ENCODE measurements at places on chromosomes 12 and 14.

DNA sequence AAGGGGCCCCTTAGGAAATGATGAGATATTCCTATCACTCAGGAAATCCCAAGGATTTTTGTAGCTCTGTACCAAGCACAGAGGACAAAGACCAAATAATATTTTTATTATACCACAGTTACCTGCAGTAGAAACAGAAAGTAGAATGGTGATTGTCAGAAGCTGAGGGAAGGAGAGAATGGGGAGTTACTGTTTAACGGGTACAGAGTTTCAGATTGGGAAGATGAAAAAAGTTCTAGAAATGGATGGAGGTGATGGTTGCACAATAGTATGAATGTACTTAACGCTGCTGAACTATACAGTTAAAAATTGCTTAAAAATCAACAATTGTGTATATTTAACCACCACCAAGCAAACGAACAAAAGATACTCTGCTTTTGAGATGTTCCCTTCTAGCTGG is 24.1 kb downstream of the FLVCR2 start:
- DNase-seq = no peak

DNA sequence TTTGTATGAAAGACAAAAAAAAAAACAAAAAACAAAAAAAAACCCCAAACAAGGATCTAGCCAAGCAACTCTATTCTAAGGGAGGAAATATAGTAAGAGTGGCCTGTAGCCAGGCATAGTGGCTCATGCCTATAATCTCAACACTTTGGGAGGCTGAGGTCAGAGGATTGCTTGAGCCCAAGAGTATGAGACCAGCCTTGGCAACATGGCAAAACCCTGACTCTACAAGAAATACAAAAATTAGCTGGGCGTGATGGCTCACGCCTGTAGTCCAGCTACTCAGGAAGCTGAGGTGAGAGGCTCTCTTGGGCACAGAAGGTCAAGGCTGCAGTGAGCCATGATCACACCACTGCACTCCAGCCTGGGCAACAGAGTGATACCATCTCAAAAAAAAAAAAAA is 47.9 kb downstream of the TMEM117 start:
- no peak for DNase-seq

GRCh38 chr14:70884595-70885342 is 22.5 kb upstream of the PCNX1 start:
- DNase-seq = no peak

GRCh38 chr14:78154827-78155226 is 15.3 kb upstream of the NRXN3 start:
- DNase-seq = no peak

GRCh38 chr12:70398862-70399261 is 32.8 kb downstream of the KCNMB4 start:
- no peak for DNase-seq

- no peak for DNase-seq
Measured at GRCh38 chr12:110498984-110499706, 2.8 kb downstream of the VPS29 start.

DNA sequence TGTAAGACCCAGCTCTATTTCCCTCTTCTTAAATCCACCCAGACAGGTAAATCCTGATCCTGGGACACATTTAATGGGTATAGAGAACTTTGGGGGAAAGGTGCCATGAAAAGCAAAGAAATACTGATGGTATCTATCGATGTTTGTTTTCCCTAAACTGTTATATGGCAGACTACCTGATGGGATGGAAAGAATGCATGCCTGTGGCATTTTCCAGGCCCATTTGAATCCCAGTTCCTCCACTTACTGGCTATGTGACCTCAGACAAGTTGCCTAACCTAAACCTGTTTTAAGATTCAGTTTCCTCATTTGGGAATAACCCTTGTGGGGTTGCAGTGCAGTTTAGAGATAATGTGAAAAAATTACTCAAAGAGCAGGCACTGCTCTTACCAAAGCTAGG is 404.5 kb downstream of the FUT8 start:
- DNase-seq = no peak

- DNase-seq = no peak
Measured at GRCh38 chr14:102971836-102972606, 49.6 kb downstream of the AMN start.

DNA sequence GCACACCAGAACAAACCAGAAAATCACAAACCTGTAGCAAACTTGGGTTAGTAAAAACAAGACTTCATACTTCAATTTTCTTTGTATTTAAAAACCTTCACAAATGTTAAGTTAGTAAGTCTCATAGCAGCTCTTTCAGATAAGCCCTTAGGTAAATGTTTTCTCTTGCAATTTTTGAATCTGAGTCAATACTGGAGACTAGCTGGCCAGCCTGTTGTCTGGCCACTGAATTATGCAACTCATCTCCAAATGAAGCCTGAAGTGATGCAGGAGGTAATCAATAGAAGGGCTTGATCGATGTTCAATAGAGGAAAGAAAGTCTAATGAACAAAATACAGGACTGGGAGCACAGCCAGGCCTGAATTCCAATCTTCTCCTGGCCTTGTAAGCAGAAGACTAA is 465.2 kb downstream of the LRIG3 start:
- DNase-seq = no peak

- no peak for DNase-seq
Measured at GRCh38 chr14:91728616-91729183, 3.2 kb downstream of the CATSPERB start.

DNA sequence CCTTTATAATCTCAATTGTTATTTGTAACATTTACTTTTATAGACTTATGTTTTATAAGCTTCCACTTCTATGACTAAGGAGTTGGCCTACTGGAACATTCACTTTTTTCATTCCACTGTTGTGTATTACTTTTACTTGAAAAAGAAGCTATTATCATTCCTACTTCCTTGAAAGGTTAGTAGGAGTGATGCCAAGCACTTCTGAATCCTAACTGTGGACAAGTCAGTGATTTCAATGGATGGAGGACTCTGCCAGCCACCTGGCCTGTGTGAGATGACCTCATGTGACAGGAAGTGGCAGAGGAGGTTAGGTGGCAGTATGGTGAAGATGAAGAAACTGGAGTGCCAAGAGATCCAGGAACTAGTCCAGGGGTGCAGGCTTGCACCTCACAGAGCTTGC is 46.0 kb downstream of the TECPR2 start:
- DNase-seq = no peak

GRCh38 chr12:6465467-6466183 is 4.9 kb downstream of the VAMP1 start:
- no peak for DNase-seq

GRCh38 chr12:88882662-88883061 is 302.4 kb upstream of the KITLG start:
- no peak for DNase-seq

DNA sequence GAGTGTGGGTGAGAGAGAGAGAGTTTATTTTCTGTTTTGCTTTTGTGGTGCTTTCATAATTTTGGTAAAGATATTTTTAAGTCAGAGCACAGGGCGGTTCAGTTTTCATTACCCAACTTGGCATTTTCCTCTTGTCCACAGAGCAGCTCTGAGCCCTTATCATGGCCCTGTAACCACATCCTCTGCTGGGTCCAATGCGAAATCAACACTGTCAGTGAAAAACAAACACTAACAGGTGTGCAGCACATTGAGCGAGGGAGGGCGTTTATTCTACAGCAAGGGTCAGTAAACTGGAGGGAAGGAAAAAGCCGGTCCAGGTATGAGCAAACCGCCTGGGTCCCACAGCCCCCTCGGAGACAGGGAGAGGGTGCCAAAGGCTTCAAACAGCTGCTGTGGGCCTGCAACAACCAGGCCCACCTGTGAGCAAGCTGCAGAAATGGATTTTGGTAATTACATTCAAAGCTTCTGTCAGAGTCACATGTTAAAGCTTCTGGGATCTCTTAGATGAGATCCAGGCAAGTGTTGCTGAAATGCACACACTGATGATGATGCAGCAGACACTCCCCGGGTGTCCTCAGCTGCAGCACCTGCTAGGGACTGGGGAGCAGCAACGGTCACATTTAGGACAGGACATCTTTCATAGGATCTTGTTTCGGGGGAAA is 132.7 kb upstream of the DYRK2 start:
- DNase-seq = no peak

DNA sequence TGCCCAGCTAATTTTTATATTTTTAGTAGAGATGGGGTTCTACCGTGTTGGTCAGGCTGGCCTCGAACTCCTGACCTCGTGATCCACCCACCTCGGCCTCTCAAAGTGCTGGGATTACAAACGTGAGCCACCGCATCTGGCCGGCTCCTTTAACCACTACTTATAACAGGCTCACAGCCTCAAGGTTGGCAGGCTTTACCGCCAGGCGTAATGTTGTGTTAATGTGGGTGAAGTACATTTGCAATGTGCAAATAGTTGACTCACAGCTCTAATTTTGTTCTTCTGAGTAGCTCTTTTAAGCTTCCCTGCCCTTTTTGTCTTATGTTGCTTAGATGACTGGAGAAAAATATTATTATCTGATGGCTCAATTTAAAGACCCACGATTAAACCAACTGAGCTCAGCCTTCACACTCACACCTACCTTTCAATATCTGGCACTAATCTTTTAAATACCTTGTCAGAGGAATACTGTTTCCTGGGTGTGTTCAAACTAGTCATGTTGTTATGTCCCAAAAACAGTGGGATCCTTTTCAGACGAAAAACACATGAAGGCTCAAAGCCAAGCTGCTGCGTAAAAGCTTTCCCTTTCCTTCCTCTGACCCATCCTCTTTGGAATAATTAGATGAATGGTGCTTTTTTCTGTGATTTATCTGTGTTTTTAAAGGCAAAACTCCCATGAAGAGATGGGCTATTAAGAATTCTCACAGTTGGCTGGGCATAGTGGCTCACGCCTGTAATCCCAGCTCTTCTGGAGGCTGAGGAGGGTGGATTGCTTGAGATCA is 57.2 kb upstream of the USP44 start:
- DNase-seq = no peak

- DNase-seq = no peak
Measured at GRCh38 chr14:100906420-100906819, 2.9 kb upstream of the RTL1 start.

DNA sequence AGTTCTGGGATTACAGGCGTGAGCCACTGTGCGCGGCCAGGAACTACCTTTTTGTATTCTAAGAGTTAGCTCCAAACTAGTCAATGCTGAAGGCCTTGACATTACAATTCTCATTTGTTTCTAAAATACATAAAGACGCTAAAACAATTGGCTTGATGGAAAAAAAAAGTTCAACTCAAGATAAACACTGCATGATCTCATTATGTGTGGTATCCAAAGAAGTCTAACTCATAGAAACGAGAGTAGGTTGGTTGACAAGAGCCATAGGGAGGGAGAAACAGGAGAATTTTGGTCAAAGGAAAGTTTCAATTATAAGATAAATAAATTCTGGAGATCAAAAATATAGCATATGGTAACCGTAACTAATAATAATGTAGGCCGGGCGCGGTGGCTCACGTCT is 20.0 kb upstream of the RNF34 start:
- no peak for DNase-seq

DNA sequence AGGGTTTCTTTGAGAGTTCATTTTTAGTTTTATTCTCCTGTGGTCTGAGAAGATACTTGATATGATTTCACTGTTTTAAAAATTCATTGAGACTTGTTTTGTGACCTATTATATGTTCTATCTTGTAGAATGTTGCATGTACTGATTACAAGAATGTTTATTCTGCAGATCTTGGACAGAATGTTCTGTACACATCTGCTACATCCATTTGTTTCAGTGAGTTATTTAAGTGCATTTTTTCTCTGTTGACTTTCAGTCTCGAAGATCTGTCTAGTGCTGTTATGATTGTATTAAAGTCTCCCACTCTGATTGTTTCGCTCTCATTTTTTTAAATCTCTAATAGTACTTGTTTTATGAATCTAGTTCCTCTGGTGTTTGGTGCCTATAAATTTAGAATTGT is 1319.8 kb downstream of the TMEM121 start:
- no peak for DNase-seq

DNA sequence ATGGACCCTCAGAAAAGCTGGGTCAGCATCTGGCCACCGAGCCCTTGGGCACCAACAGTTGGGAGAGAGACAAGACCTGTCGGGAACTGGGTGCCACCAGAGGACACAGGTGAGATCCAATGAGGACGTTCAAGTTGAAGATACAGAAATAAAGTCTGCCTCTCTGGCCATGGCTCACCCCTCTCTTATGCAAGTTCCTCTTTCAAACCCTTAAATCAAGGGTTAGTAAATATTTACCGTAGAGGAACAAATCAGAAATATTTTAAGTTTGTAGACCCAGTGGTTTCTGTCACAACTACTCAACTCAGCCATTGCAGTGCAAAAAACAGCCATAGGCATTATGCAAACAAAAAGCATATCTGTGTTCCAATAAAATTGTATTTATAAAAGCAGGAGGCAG is 76.5 kb upstream of the HSPB8 start:
- DNase-seq = no peak

- no peak for DNase-seq
Measured at GRCh38 chr14:83047059-83047830, 1513.6 kb upstream of the SEL1L start.

GRCh38 chr12:80490329-80490728 is 46.3 kb downstream of the PTPRQ start:
- DNase-seq = no peak

GRCh38 chr12:120466560-120467315 is 2.8 kb downstream of the SRSF9 start:
- no peak for DNase-seq

DNA sequence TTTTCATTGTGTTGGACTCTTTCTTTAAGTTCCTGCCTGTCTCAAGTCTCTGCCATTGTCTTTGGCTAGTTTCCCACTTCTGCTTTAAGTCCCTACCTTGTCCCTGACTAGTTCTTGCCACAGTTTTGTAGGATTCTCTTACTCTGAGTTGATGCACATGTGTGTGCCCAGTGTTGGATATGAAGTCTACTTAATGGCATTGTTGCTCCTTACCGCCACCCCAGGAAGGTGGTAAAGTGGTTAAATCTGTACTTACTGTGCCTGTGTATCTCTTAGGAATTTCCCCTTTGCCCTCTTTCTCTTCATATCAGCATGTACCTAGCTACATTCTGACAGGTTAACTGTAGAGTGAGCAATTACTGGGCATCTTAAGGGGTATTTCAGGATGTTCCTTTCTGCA is 227.1 kb downstream of the NUBPL start:
- DNase-seq = no peak

Measured in stimulated activated CD8-positive, alpha-beta memory T cell treated with anti-CD3 and anti-CD28 coated beads, Interleukin-15, amount 100 ng/mL, for 24 hours (primary cell).